ENCODE measurements at places on chromosomes 11 and 22.

DNA sequence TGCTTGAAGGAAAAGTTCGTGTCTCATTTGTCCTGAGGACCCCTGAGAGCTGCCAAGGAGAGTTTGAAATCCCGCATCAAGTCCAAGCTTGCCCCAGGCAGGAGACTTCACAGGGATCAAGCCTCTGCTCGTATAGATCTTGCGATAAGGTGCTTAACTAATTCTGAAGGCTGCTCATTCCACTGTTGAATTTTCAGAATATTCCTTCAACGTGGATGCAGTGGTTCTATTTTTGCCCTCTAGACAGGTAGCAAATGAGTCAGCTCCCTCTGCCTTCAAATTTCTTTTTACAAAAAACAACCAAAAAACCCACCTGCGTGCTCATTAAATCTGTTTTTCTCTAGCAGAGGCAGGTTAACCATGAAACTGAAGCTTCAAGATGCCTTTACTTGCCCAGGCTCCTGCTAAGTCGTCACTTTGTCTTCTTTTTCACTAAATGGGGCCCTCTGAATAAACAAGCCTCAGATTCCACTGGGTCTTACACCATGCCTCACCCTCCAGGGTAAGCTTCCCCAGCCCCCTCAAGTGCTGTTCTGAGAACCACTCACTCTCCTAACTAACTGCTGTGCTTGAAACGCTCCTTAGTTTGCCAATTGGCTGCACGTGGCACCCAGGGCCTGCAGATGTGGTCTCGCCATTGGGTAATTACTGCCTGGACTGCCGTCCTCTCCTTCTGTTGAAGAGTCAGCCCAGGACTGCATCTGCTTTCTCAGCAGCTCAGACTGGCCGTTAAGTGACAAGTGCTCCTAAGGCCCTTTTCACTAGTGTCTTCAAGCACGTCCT lies 105.0 kb downstream of the TRPC6 start:
- no peaks in the 10 kb centered on the region for H3K27me3 ChIP-seq
- DNase-seq, result no peak
- no peak overlapping the region for H3K4me3 ChIP-seq
- H3K4me1 ChIP-seq, result no peaks in the 10 kb centered on the region
- H3K36me3 ChIP-seq, result no peaks in the 10 kb centered on the region

DNA sequence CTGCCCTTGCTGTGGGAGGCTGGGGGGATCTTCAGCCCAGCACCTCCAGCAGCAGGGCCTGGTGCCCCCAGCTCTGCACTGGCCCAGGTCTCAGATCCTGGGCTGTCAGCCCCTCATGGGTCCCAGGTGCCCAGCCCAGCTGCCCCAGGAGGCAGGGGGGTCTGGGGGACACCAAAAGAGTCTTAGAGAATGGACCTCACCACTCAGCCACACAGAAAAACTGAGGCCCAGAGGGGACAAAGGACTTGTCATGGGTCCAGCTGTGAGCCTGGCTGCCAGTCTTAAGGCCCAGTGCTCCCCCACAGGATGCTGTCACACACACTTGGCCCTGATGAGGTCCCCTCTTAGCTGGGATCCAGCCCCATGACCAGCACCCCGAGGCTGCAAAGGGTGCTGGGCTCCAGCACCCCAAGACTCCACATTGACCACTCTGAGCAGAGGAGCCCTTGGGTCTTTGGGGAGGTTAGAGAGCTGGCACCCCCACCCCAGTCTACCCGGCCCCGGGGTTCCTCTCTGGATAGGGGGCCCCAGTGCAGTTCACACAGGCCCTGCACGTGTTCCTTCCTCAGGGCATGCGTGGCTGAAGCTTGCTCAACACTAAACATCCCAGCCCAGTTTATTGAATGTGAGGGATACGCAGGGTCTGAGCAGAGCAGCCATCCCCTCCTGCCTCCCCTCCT lies 54.4 kb downstream of the IGLL5 start:
- peaks cover 13% of the 10 kb centered on the region for H3K4me1 ChIP-seq
- DNase-seq, result no peak
- peaks cover 4% of the 10 kb centered on the region for H3K27me3 ChIP-seq
- H3K27ac ChIP-seq, result no peak overlapping the region

GRCh38 chr11:3035333-3035732 lies 21.9 kb downstream of the CARS1 start:
- peaks cover 18% of the 10 kb centered on the region for H3K4me1 ChIP-seq
- no peak overlapping the region for H3K27ac ChIP-seq
- no peaks in the 10 kb centered on the region for H3K27me3 ChIP-seq
- peaks cover 45% of the 10 kb centered on the region for H3K36me3 ChIP-seq
- H3K4me3 ChIP-seq, result no peak overlapping the region

DNA sequence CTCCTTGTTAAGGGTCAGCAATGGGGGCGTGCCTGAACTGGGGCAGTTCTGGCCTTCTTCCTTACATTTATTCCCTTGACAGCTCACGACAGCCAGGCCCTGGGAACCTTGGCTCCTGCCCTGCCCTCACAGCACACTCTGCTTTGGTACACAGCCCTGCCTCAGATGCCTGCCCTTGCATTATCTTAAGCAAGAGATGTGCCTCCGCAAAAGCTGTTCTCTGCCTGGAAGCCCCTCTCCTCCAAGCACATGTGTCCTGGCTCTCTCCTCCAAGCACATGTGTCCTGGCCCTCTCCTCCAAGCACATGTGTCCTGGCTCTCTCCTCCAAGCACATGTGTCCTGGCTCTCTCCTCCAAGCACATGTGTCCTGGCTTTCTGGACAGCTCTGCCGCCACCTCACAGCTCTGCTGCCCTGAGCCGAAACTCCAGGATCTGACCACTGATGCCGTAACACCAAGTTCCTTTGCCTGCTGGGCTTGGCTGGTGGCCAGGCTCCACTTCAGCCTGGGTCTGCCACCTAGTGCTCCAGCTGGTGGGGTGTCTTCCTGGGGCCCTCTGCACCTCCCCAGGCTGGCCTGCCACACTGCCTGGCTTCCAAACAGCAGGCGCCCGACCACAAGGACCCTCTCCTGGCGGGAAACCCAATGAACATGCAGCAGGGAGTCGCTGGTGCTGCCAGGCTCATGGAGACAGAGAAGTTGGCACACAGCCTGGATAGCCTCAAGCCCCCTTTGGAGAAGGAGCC lies 53.0 kb downstream of the SCUBE1 start:
- peaks cover 3% of the 10 kb centered on the region for H3K4me1 ChIP-seq
- no peak overlapping the region for H3K4me3 ChIP-seq
- no peak for DNase-seq
- H3K27ac ChIP-seq, result no peak overlapping the region
- H3K36me3 ChIP-seq, result no peaks in the 10 kb centered on the region
- H3K27me3 ChIP-seq, result peaks cover 2% of the 10 kb centered on the region

Data from activated naive CD8-positive, alpha-beta T cell treated with anti-CD3 and anti-CD28 coated beads, Interleukin-2, amount 50 U/mL, for 24 hours (primary cell).